ENCODE measurements at places on chromosomes 11 and 22.
A peak's percentile ranks its signal among the peaks of the same experiment; 100 is the strongest.

- DNase-seq = no peak
Observed at GRCh38 chr11:13117344-13117743, 108.2 kb downstream of the RASSF10 start.

- no peak for DNase-seq
Observed at GRCh38 chr11:32489464-32489863, 54.1 kb upstream of the WT1 start.

- no peak for DNase-seq
Observed at GRCh38 chr22:47067911-47068625, 305.6 kb downstream of the TBC1D22A start.

- no peak for DNase-seq
Observed at GRCh38 chr11:2428322-2428795, 16.0 kb downstream of the TRPM5 start.

GRCh38 chr22:49960159-49961004, at the start of gene PIM3:
Gene PIM3, plus strand, starts transcription at chr22:49960772. Its CDS starts 176 bp downstream, at chr22:49960948.
- DNase-seq = peak; percentile 56

DNA sequence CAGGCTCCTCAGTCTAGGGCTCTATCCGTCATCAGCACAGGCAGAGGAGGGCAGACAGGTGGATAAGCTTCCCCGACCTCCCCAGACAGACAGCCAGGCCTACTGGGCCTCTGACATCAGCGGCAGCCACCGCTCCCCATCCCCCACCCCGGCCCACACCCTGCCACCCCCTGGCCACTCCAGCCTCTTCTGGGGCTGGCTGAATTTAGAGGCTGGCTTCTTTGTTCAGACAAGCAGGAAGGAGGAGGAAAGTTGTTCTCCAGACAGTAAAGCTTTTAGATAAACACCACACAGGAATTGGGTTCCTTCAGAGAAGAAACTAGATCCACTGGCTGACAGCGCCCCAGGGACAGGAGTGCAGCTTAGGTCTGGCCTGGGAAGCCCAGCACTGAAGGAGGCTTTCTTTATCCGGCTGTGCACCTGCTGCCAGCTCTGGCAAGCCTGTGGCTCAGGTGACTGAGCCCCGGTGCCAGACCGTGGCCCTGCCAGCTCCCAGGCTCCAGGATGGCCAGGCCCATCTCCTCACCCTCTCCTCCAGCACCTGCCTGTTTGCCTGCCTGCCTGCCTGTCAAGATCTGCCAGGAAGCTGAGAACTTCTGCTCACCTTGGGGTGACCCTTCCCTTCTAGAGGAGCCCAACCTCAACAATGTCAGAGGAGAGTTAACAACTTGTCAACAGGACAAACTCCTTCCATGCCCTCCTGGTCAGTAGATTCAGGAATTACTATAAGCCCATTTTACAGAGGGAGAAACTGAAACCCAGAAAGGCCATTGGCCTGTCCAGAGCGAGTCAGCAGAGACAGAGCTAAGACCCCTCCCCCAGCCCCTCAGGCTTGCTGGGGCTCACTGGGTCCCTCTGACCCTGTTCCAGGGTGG, 44.0 kb upstream of the KLHL35 start:
- no peak for DNase-seq

All from NCI-H2081 treated with DMSO at 0.1 percent for 48 hours (cell line).